Activated naive CD4-positive, alpha-beta T cell treated with anti-CD3 and anti-CD28 coated beads for 36 hours (primary cell): ENCODE measurements at places on chromosomes 7 and 10.

DNA sequence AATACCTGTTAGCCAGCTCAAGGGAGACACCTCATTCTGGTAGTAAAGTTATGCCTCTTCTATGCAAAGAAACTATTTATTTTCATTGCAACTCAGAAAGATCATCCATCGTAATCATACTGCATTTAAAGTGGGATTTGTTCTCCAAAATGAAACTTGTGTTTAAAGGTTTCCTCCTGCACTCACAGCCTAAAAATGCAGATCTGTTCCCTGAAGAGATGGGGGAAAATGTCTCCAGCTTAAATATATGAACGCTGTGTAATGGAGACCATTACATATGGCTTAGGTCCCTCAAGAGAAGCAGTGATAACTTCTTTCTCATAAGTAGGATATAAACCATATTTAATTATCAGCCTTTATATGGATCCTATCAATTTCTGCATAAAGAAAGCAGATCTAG lies 665.1 kb downstream of the KCNMA1 start:
- no peak for DNase-seq
- H3K4me3 ChIP-seq = no peak overlapping the region
- no peak overlapping the region for H3K27ac ChIP-seq
- H3K27me3 ChIP-seq = peaks cover 2% of the 10 kb centered on the region
- no peaks in the 10 kb centered on the region for H3K4me1 ChIP-seq

- peak overlapping the region; percentile 46 for H3K4me3 ChIP-seq
- H3K27ac ChIP-seq = peak overlapping the region; percentile 33
- peaks cover 16% of the 10 kb centered on the region for H3K36me3 ChIP-seq
- peaks cover 53% of the 10 kb centered on the region for H3K4me1 ChIP-seq
- DNase-seq = peak; percentile 71
- H3K27me3 ChIP-seq = no peaks in the 10 kb centered on the region
Observed at GRCh38 chr10:6151087-6151977, 51.4 kb upstream of the PFKFB3 start.

GRCh38 chr10:77301305-77301730 lies 336.3 kb downstream of the KCNMA1 start:
- H3K27ac ChIP-seq = no peak overlapping the region
- H3K4me1 ChIP-seq = no peaks in the 10 kb centered on the region
- H3K27me3 ChIP-seq = peaks cover 5% of the 10 kb centered on the region
- no peak for DNase-seq
- no peaks in the 10 kb centered on the region for H3K36me3 ChIP-seq

DNA sequence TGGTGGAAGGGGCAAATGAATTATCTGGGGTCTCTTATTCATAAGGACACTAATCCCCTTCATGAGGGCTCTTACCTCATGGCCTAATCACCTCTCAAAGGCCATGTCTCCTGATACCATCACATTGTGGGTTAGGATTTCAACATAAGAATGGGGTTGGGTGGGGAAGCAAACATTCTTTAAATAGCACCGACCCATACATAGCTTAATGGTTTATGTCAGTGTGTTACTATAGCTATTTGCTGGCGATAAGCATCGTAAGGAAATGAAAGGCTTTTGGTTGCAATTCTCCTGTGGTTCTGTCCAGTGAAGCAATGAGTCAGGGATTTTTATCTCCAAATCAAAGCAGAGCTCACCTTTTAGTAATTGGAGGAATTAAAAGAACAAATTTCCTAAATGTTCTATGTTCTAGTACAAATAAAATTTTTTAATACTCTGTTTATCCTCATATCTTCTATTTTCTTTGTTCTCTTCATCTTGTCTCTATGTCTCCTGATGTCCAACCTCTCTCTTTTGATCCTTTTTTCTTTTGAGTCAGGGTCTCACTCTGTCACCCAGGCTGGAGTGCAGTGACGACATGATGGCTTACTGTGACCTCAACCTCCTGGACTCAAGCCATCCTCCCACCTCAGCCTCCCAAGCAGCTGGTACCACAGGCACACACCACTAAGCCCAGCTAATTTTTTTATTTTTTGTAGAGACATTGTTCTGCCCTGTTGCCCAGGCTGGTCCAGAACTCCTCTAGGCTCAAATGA lies 57.0 kb upstream of the GLCCI1 start:
- no peak for DNase-seq
- peaks cover 4% of the 10 kb centered on the region for H3K4me1 ChIP-seq
- H3K4me3 ChIP-seq = no peak overlapping the region
- peaks cover 3% of the 10 kb centered on the region for H3K36me3 ChIP-seq
- no peaks in the 10 kb centered on the region for H3K27me3 ChIP-seq

DNA sequence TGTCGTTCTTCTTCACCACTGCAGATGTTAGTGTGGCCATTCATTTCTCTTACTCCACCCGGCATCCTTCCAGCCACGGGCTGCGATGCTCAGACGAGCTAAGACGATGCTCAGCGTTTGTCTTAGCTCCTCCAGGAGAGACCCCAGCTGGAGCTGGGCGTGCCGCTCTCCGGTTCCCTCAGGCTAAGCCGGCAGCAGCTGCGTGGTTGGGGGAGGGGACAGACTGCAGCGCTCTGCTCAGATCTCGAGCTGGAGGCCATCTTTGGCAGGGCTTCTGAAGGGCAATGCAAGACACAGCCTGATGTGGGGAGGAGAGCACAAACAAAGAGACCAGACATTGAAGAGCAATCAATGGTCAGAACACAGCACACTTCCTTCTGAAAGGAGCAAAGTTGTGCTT lies 4.8 kb downstream of the INA start:
- DNase-seq = no peak
- H3K4me1 ChIP-seq = peaks cover 9% of the 10 kb centered on the region
- peaks cover 47% of the 10 kb centered on the region for H3K27me3 ChIP-seq
- H3K4me3 ChIP-seq = no peak overlapping the region
